ENCODE measurements at places on chromosomes 11 and 22.

- no peak for DNase-seq
Observed at GRCh38 chr11:69301455-69302401, 7.8 kb downstream of the MYEOV start.

DNA sequence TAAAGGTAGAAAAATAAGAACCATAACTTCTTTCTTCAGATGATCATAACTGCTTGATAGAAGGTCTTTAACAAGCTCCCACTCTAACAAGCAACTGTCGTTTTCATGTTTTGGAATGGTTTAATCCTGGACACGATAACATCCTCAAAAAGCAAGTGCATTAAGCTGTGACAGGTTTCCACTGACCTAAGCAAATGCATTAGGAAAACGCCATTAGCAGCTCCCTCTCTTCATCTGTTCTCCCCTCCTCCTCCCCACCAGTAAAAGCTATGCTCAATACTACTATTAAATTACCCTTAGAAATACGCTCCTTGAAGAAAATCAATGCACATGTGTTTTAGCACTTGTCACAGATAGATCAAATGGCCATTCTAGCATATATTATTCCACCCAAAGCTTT lies 729.4 kb downstream of the OPCML start:
- DNase-seq, result no peak

- no peak for DNase-seq
Observed at GRCh38 chr11:67548555-67549110, 25.4 kb upstream of the CABP2 start.

GRCh38 chr11:94662846-94663390 lies 95.8 kb downstream of the PIWIL4 start:
- DNase-seq, result no peak

GRCh38 chr11:12827929-12828812 lies 153.9 kb downstream of the TEAD1 start:
- DNase-seq, result no peak

- DNase-seq, result no peak
Observed at GRCh38 chr11:33924341-33924740, 32.5 kb upstream of the LMO2 start.

- DNase-seq, result no peak
Observed at GRCh38 chr11:15035283-15035682, 38.1 kb upstream of the CALCB start.

- DNase-seq, result no peak
Observed at GRCh38 chr11:129209891-129210830, 18.0 kb upstream of the ARHGAP32 start.

DNA sequence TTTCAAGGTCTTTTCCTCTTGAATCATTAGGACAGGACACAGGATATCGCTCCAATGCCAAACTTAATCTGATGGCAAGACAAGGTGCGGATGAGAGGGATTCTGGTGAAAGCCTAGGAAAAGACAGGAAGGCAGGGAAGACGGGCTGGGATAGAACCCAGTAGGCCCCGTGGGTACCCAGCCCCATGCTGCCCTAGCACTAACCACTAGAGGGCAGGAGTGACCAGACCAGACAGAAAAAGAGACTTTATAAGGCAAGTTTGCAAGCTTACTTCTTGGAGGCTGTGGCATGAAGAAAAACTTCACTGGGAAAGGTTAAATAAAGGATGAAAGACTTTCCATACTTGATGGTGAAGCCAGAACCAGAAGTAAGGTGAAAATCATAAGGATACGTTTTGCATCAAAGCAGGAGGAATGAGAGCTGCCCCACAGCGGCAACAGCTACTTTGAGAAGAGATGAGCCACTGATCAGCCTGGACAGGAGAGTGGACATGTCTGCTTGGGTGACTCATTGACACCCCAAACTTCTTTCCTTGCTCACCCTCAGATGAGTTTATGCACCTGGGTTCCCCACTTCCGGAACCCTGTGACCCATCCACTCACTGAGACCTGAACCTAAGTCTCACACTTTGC lies 39.8 kb downstream of the SYN3 start:
- no peak for DNase-seq

DNA sequence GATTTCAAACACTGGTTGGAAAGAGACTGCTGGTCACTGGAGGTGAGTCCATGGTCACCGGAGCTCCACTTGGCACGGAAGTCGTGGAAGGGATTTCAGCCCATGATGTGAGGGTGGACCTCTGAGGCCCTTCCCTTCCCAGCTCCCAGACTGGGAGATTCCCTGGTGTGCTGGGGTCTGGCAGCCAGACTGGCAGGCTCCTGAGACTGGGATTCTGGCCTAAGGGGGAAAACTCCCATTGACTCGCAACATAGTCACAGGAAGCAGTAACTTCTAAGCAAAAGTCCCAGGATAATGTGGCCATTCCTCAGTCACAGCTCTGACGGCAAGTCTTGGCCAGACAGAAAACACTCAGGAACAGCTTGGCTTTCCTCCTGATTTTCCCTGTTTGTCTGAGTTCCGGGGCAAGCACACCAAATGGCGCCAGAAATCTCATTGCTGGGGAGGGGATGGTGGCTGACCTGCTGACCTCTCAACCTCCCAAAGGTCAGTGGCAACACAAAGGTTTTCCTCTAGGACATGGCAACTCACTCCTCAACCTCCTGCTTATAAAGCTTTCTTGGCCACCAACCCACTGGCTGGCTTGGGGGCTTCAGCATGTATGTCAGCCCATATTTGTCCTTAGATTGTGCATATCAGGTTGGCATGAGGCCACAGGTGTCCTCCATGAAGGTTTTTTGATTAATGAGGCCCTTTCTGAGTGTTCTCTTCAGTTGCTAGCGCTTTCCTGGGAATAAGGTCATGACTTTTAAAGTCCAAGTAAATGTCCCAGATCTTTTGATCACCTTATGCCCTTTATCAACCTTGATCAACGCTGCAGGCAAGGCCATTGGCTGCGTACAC lies 99.5 kb downstream of the CCDC81 start:
- peak; percentile 40 for DNase-seq

DNA sequence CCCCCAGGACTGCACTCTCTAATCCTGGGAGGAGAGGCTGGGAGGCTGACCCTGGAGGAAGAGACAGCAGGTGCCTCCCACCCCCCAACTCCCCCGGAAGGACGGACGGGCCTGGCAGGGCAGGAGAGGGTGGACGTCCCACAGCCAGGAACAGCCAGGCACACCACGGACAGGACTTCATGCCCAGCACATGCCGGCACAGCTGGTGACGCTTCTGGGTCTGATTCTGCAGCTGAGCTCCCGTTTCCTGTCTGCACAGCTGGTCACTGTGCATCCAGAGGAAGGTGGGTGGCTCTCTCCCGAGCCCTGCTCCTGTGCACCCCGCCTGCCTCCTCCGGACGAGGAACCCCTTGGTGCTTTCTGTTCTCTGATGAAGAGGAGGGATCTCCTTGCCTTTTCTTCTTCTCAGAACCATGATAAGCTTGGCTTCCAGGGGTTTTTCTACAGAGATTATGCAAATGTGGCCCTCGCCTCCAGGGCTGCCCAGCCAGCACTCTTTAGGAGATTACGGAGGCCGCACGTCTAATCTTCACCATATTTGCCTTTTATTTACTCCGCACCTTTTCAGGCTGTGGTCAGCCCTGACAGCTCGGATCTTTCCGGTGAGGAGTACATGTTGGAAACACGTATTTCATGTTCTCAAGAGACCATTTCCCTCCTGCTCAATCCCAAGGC lies 1295.8 kb downstream of the BRD1 start:
- no peak for DNase-seq

GRCh38 chr22:17999851-18000250 lies 24.5 kb downstream of the MICAL3 start:
- DNase-seq, result no peak

DNA sequence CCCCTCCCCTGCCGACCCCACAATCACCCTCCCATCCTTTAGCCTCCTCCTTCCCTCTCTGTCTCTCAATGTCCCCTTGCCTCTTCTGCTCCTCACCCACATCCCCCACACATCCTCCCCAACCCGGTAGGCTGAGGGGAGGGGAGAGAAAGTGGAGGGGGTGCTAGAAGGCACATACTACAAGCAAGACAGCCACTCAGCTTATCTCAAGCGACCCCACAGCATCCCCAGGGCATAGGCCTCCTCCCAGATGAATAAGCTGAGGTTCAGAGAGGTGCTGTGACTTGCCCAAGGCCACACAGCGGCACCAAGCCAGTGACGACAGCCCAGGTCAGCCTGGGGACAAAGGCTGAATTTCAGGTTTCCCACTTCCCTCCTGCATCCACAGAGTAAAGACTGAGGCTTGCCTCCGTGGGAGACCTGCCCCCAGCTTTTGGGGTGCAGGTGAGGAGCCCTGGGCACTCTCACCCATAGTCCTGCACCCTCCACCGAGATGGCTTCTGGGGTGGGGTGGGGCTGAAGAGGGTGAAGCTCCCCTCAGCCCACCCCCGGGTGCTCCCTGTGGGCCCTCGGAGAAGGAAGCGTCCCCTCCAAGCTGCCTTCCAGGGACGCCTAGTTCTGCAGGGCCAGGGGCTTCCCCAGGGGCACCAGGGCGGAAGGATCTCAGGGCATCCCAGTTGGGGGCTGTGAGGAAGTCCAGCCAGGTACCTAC lies 511 bp downstream of the RAC2 start:
- no peak for DNase-seq

DNA sequence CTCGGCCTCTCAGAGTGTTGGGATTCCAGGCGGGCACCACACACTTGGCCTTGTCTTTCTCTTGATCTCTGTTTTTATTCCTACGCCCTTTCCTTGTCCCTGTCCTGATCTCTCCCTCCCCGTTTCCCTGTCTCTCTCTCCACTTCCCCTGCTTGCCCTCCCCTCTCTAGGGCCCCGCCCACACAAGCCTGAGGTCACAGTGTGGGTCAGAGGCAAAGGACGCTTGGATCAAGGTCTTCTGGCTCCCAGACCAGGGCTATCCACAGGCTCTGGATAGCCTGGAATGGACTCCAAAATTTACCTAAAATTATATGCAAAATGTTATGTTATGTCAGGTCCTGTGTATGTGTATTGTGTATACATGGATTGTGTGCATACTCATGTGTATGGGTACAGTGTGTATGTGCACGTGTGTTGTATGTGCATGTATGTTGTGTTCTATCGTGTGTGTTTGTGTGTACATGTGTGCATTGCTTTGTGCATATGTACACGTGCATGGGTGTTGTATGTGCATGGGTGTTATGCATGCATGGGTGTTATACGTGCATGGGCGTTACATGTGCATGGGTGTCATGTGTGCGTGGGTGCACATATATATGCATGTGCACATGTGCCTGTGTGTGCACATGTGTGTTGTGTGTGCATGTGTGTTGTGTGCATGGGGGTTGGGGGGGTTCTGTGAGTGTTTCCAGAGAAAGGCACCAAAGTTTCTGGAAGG lies 38.3 kb downstream of the TP53I11 start:
- DNase-seq, result no peak

GRCh38 chr11:78714539-78714938 lies 139.9 kb upstream of the NARS2 start:
- no peak for DNase-seq

DNA sequence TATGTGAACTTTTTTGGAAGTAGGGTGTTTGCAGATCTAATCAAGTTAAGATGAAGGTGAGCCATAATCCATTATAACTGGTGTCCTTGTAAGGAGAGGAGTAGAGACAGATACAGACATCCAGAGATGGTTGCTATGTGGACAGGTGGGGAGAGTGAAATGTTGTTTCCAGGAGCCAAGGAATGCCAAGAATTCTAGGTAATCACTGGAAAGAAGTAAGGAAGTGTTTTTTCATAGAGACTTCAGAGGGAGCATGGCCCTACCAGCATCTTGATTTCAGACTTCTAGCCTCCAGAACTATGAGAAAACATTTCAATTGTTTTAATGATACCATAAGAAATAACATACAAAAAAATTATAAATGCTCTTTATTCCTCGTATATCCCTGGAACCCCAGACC lies 320.5 kb upstream of the ANO3 start:
- DNase-seq, result no peak

- DNase-seq, result no peak
Observed at GRCh38 chr22:45549762-45550378, 47.2 kb downstream of the FBLN1 start.

DNA sequence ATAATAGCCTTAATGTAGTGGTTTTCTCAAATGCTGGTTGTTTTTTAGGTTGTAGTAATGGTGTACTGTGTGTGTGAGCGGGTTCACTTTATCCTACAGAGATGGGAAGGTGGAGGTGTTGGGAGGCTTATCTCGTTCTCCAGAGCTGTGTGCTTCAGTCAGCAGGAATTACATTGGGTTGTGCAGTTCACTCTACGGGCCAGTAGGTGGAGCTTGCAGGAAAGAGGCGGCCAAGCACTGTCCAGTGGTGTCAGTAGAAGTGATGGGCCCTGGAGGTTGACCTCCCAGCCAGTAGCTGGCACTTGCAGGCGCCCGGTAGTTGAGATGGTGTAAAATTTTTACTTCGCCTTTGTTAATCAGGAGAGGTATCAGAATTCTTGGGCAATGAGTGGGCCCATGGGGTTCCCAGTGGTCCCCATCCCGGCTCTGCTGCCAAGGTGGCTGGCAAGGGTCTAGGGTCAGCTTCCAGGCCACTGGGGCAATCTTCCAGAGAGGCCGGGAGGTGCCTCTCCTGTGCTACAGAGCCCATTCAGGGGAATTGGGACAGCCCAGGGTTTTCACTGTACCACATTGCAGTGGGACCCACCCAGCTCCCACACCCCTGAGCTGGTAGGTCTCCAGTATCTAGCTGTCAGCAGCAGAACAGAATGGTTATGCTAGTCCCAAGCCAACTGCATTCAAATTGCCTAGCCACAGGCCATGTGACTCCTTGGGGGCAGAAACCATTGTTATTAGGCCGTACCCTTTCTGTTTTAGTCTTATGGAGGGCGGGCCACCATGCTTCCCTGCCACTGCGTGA lies 43.9 kb downstream of the BIRC2 start:
- no peak for DNase-seq

GRCh38 chr11:2092464-2092910 lies 46.7 kb downstream of the IGF2 start:
- DNase-seq, result no peak

- no peak for DNase-seq
Observed at GRCh38 chr11:128926437-128927107, 16.1 kb downstream of the TP53AIP1 start.

- no peak for DNase-seq
Observed at GRCh38 chr11:2550606-2550970, 105.8 kb downstream of the KCNQ1 start.

GRCh38 chr22:35733791-35734516 lies 16.3 kb downstream of the APOL5 start:
- no peak for DNase-seq

- no peak for DNase-seq
Observed at GRCh38 chr11:78268591-78269410, 80.1 kb downstream of the USP35 start.

DNA sequence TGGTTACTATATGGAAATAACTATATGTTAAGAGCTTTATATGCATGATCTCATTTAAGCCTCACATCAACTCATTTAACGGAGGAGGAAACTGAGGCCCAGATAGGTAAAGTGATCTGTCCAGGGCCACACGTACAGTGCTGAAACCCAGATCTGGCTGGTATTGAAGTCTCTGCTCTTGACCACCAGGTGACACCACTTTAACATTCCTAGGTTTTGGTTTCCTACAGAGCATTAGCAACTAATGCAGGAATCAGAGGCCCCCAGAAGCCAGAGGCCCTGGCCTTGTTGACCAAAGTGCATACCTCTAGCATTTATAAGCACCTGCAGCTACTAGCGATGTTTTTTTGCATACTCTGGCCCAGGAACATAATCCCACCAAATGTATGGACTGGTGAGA lies 12.9 kb upstream of the LIMK2 start:
- no peak for DNase-seq

Data from SK-N-MC (cell line).